ENCODE measurements at places on chromosomes 1 and 21.
A peak's percentile ranks its signal among the peaks of the same experiment; 100 is the strongest.

- DNase-seq: peak; percentile 51
Observed at GRCh38 chr1:226690460-226690982, 48.6 kb downstream of the ITPKB start.

DNA sequence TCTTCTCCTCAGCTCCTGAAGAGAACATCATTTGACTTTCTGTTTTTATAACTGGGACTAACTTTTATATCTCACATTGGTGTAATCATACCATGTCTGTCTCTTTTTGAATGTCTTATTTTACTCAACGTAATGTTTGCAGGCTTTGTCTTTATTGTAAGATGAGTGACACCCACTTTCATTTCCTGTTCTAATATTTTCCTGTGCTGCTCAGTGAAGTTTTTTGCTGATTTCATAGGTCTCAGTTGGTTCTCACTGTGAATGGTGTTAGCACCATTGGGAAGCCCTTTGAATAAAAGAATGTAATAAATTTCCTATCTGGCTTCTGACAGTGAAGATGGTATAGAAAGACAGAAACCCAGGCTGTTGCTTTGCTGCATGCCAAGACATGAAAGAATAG is 84.0 kb downstream of the RAVER2 start:
- DNase-seq: peak; percentile 24

GRCh38 chr1:117967881-117968280 is 38.3 kb downstream of the WDR3 start:
- no peak for DNase-seq

- DNase-seq: no peak
Observed at GRCh38 chr1:231310391-231310934, 27.2 kb downstream of the EXOC8 start.

DNA sequence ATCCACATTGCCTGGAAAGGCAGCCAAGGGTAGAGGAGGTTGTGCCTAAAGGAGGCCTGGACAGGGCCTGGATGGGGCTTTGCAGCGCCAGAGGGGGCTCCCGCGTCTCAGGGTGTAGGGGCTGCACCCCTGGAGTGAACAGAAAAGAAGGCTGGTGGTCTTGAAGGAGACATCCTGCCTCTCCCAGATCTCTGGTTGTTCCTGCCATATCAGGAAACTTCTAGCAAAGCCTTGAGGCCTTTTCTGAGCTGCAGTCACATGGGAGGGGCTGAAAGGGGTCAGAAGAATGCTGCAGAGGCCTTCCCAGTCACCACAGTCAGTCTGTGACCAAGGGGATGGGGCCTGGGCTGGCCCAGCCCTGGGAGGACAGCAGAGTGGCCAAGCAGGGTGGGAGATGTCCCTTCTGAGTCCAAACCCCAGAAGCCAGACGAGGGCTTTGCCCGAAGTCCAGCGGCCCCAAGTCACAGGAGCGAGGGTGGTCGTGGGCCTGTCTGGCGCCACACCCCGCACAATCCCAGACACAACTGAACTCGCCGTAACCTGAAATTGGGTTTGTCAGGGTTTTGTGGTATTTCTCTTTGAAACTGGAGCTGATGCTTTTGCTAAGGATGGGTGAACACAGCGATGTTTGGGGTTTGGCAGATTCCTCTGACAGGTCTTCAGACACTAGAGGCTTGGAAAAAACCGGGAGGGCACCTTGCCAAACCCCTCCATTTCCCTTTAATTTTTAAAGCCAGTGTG is 29.6 kb downstream of the SIM2 start:
- DNase-seq: no peak

DNA sequence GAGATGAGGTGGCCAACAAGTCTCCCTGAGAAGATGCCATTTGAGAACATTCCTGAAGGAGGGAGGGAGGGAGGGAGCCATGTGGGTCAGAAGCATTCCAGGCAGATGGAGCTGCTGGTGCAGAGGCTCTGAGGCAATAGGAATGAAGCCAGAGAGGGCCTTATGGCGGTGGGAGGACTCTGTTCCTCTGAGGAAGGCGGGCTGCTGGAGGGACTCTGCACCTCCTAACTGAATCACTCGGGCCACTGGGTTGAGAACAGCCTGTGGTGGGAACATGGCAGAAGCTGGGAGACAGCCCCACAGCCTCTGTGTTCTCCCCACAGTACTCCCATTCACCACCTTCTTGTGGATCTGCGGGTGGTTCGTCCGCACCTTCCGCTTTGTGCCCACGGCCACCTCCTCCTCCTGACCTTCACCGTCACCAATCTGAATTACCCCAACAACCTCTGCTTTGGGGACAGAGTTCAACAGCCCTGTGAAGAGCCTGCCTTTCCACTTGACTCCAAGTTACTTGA is 2.4 kb upstream of the TMEM125 start:
- DNase-seq: no peak

- DNase-seq: no peak
Observed at GRCh38 chr1:11441211-11441952, 37.6 kb upstream of the DISP3 start.

DNA sequence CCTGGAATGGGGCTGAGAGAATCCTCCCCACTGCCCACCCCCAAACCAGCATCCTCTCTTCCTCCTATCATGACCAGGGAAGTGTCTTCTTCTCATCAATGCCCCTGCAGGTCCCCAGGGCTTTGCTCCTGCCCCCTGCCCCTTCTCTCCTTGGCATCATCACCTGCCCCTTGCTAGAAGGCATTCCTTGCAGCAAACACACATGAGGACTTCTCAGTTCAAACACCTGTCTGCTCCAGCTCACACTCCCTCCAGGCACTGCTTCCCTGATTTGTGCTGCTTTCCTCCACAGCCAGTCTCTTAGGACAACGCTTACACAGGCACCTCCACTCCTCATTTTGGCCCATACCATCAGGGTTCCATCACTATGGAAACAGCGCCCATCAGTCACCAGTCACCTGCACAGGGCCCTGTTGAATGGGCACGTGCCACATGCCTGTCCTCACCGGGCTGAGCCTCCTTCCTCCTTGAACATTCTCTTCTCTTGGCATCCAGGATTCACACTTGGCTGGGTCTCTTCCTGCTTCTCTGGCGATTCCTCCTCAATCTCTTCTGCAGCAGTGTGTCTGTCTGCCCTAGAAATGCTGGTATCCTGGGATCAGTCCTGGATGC is 81.9 kb upstream of the EDN2 start:
- DNase-seq: no peak

GRCh38 chr1:170808216-170808885 is 127.0 kb upstream of the MROH9 start:
- no peak for DNase-seq

DNA sequence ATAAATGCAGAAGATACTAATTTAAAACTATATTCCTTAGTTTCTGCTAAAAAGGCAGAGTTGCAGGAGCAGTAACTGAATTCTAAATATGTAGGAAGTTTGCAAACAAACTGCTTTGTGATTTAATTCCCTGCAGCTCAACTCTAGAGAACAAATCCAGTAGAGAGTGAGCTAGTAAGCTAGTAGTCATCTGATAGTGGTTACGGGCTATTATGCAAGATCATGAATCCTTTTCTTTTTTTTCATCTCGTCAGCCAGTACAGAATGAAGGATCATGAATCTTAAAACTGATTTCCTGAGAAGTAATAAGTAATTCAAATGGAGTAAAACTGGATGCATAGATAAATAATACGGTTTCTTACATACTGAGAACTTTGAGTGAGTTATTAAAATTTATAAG is 3.3 kb downstream of the DPH5 start:
- no peak for DNase-seq
